ENCODE measurements at places on chromosomes 4 and X.

DNA sequence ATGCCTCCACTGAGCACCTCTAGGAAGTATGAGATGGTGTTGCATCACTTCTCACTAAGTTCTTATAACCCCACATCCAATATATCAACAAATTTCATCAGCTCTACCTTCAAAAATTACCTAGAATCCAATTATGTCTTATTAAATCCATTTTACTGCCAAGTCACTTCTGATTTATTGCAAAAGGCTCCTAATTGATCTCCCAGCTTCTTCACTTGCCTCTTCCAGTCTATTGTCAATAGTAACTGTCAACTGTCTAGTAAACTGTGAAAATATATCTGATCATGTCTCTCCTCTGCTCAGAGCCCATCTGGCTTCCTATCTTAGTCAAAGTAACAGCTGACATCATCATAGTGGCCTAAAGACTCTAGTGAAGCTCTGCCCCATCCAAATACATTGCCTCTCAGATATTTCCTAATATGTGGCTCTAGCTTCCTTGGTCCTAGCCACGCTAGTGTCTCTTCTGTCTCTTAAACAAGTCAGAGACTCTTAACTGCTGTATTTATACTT lies 414.5 kb upstream of the ATOH1 start:
- H3K27me3 ChIP-seq = no peaks in the 10 kb centered on the region
- H3K27ac ChIP-seq = no peak overlapping the region
- DNase-seq = no peak
- no peaks in the 10 kb centered on the region for H3K36me3 ChIP-seq

- DNase-seq = no peak
- H3K27ac ChIP-seq = peak overlapping the region; percentile 64
- peaks cover 66% of the 10 kb centered on the region for H3K4me1 ChIP-seq
- H3K36me3 ChIP-seq = peaks cover 5% of the 10 kb centered on the region
- no peak overlapping the region for H3K4me3 ChIP-seq
- no peaks in the 10 kb centered on the region for H3K27me3 ChIP-seq
Observed at GRCh38 chrX:19723427-19723826, 164.0 kb downstream of the SH3KBP1 start.

DNA sequence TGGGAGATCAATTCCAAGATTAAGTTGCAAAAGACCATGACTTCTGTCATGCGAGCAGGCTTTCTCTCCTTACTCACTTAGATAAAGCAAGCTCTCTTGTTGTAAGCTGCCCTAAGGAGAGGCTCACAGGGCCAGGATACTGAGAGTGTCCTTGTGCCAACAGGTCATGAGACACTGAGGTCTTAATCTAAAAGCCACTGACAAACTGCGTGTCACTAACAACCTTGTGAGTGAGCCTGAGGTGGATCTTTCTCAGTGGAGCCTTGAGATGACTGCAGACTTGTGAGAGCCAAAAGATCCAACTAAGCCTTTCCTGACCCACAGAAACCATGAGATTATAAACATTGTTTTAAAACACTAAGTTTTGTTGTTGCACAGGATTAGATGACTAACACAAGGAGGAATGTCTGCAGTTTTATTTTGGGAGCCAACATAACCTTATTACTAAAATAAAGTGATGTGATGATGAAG lies 170.5 kb downstream of the SLC39A8 start:
- H3K36me3 ChIP-seq = no peaks in the 10 kb centered on the region
- H3K4me1 ChIP-seq = no peaks in the 10 kb centered on the region
- H3K27ac ChIP-seq = no peak overlapping the region

- H3K27me3 ChIP-seq = peaks cover 19% of the 10 kb centered on the region
- no peak for DNase-seq
- no peak overlapping the region for H3K27ac ChIP-seq
- H3K4me3 ChIP-seq = no peak overlapping the region
- H3K36me3 ChIP-seq = no peaks in the 10 kb centered on the region
- no peaks in the 10 kb centered on the region for H3K4me1 ChIP-seq
Observed at GRCh38 chr4:41307638-41308037, 50.9 kb downstream of the UCHL1 start.

DNA sequence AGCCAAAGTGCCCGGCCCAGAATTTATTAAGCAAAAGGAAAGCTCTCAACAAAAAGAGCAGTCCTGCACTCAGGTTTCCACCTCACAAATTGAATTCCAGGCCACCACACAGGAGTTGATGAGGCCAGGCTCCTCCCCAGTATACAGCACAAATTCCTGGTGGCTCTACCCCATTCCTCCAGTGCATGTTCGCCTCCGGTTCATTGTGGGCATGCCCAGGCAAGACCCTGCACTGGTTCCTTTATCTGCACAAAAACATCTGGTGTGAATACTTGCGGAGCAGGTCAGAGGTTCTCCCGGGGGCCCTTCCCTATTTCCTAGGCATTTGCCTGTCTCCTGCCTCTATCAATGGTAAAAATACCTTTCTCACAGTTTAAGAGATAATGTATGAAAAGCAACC lies 195.2 kb upstream of the ANXA10 start:
- H3K27me3 ChIP-seq = no peaks in the 10 kb centered on the region
- DNase-seq = no peak
- H3K27ac ChIP-seq = no peak overlapping the region
- H3K4me3 ChIP-seq = no peak overlapping the region
- no peaks in the 10 kb centered on the region for H3K36me3 ChIP-seq

DNA sequence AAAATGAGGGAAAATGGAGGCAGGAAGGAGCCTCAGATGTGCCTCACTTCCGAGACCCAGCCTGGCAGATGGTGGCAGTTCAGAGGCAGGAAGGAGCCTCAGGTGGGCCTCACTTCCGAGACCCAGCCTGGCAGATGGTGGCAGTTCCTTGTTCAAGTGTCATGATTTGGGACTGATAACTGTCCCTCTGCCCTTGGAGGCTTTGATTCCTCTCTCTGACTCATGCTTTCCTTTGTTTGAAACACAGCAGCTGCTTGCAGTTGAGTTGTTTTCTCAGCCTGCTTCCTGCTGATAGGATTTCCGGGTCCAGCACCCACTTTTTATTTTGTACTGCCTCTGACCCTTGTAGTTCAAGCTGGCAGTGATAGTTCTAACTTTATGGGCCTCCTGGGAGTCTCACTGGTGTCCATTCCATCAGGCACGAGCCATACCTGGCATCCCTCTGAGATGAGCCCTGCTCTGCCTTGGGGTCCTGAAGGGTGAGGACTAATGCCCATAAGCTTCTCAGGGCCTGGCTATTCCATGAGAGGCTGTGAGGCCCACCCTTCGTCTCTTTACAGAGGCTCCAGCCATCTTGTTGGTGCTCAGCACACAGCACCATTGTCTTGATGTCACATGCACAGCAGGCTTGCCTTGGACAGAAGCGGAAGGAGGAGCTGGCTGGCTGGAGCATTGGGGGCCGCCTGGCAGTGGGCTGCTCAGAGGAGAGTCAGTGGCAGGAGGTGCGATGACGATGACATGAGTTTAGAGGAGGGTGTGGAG lies 13.0 kb downstream of the RGS12 start:
- no peak overlapping the region for H3K4me3 ChIP-seq
- H3K4me1 ChIP-seq = peaks cover 51% of the 10 kb centered on the region
- peak overlapping the region; percentile 70 for H3K27ac ChIP-seq
- no peaks in the 10 kb centered on the region for H3K36me3 ChIP-seq
- H3K27me3 ChIP-seq = no peaks in the 10 kb centered on the region

GRCh38 chr4:73836373-73837279 lies at the start of gene CXCL6:
Gene CXCL6, plus strand, starts transcription at chr4:73836678. Its CDS starts 73 bp downstream, at chr4:73836751.
- DNase-seq = no peak
- no peak within 1 kb of the TSS for H3K27ac ChIP-seq
- no peaks in the 10 kb centered on the region for H3K36me3 ChIP-seq
- H3K4me3 ChIP-seq = no peak within 1 kb of the TSS
- H3K27me3 ChIP-seq = no peaks in the 10 kb centered on the region
- no peaks in the 10 kb centered on the region for H3K4me1 ChIP-seq

DNA sequence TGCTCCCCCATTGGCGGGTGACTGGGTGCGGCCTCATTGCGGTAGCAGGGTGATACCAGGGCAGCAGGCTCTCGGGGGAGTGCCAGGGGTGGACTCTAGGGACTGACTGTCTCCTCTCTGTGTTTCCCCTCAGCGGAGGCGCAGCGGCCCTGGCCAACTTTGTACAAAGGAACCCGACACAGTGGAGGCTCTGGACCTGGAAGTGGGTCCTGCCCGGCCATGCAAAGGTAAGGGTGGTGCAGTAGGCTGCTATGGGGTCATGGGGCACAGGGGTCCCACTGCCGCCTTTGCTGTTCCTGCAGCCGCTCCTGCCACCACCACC lies 16.3 kb downstream of the SULT1B1 start:
- no peak for DNase-seq
- peaks cover 5% of the 10 kb centered on the region for H3K36me3 ChIP-seq
- no peaks in the 10 kb centered on the region for H3K27me3 ChIP-seq
- no peaks in the 10 kb centered on the region for H3K4me1 ChIP-seq

GRCh38 chr4:11700751-11701226 lies 272.1 kb upstream of the HS3ST1 start:
- no peaks in the 10 kb centered on the region for H3K27me3 ChIP-seq
- no peak for DNase-seq
- H3K27ac ChIP-seq = no peak overlapping the region
- no peaks in the 10 kb centered on the region for H3K36me3 ChIP-seq
- no peak overlapping the region for H3K4me3 ChIP-seq
- H3K4me1 ChIP-seq = no peaks in the 10 kb centered on the region

- H3K36me3 ChIP-seq = no peaks in the 10 kb centered on the region
- peaks cover 2% of the 10 kb centered on the region for H3K27me3 ChIP-seq
- H3K27ac ChIP-seq = no peak overlapping the region
- no peak for DNase-seq
Observed at GRCh38 chrX:126165401-126165720, 728 bp downstream of the DCAF12L2 start.

GRCh38 chrX:109871121-109871888 lies 131.6 kb upstream of the TMEM164 start:
- no peak for DNase-seq
- no peaks in the 10 kb centered on the region for H3K27me3 ChIP-seq
- H3K36me3 ChIP-seq = no peaks in the 10 kb centered on the region
- no peak overlapping the region for H3K27ac ChIP-seq
- H3K4me3 ChIP-seq = no peak overlapping the region

DNA sequence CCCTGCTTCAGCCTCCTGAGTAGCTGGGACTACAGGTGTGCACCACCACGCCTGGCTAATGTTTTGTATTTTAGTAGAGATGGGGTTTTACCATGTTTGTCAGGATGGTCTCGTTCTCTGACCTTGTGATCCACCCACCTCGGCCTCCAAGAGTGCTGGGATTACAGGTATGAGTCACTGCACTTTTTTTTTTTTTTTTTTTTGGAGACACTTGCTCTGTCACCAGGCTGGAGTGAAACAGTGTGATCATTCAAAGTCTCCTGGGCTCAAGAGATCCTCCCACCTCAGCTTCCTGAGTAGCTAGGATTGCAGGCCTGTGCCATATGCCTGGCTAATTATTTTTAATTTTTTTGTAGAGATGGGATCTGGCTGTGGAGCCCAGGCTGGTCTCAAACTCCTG lies 338.8 kb downstream of the PPP3CA start:
- DNase-seq = no peak
- H3K27me3 ChIP-seq = no peaks in the 10 kb centered on the region
- H3K36me3 ChIP-seq = no peaks in the 10 kb centered on the region
- H3K4me3 ChIP-seq = no peak overlapping the region
- H3K4me1 ChIP-seq = peaks cover 6% of the 10 kb centered on the region

- DNase-seq = no peak
- H3K36me3 ChIP-seq = peaks cover 6% of the 10 kb centered on the region
- peaks cover 6% of the 10 kb centered on the region for H3K4me1 ChIP-seq
- H3K4me3 ChIP-seq = no peak overlapping the region
- H3K27me3 ChIP-seq = no peaks in the 10 kb centered on the region
- no peak overlapping the region for H3K27ac ChIP-seq
Observed at GRCh38 chr4:148238811-148239493, 203.3 kb downstream of the NR3C2 start.

DNA sequence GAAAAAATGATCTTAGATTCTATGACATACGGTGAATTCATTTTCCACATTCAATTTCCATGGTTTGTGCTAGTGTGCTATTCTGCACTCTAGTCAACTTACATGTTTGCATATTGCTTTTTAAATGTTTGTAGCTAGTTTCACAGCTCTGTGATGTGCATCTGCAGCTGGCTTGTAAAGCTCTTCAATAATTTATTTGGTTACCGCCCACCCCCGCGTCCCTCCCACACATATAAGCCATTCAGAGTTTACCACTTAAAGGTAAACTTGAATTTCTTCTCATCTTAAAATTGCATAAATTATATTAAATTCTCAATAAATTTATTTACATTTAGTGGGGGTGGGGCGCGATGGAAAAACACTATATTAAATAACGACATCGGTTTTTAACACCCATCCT lies 291 bp upstream of the NBDY start:
- peak; percentile 38 for DNase-seq
- H3K4me3 ChIP-seq = peak overlapping the region; percentile 82

GRCh38 chr4:173878701-173879100 lies 348.7 kb upstream of the HAND2 start:
- no peak for DNase-seq
- H3K27ac ChIP-seq = no peak overlapping the region
- H3K4me3 ChIP-seq = no peak overlapping the region
- no peaks in the 10 kb centered on the region for H3K4me1 ChIP-seq

DNA sequence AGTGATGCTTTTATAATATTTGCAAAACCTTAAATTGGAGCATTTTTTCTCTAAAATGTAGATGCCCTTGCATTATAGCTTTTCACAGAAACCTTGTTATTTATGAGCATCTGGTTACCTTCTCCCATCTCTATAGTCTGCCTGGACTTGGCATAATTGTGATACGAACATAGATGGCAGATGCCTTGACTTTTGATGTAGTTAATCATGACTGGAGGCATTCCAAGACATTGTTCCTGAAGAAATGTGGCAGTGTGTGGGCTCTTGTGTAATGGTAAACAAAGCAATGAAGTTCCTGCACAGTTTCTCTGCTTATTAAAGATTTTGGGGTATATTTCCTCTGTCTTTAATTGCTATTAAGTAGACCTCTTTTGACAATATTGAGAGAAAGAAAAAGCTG lies 500.1 kb downstream of the PCDH19 start:
- no peaks in the 10 kb centered on the region for H3K27me3 ChIP-seq
- H3K36me3 ChIP-seq = no peaks in the 10 kb centered on the region
- no peak for DNase-seq
- no peak overlapping the region for H3K4me3 ChIP-seq
